Activated CD4-positive, alpha-beta memory T cell treated with anti-CD3 and anti-CD28 coated beads, Interleukin-2, amount 10 ng/mL, durations not matched to agents 7 days and 5 days (primary cell): ENCODE measurements at places on chromosomes 2 and 18.

DNA sequence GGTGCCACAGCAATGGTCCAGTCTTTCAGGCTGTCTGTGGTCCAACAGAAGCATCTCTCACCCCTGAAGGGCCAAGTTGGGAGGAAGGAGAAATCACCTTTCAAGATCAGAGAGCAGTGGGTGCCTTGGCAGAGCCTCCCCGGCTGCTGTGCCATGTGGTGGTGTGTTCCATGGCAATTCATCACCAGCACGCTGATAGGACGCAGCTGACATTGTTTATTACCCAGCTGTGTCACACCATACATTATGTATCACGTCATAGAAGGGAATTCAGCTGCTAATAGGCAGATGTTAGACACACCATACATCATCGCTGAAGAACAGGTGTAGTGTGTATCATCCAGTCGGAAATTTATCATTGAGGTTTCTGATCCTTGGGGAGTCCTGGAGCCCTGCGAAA, 29.6 kb upstream of the RPL31 start:
- DNase-seq = no peak

DNA sequence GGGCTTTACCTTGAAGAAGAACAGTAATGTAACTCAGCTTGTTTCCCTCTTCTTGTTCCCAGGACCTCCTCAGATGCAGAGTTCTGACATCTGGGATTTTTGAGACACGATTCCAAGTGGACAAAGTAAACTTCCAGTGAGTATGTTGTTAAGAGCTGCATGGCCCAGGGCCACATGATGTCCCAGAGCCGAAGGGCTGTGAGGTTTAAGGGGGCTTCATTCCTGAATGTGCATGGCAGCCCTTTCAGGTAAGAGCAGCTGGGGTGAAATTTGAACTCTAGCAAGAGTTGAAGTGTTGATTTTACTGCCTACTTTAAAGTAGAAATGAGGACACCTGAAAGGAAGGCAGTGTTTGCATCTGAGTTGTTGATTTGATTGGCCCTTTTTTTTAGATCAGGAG, 13.3 kb downstream of the CHMP1B start:
- no peak for DNase-seq

- no peak for DNase-seq
Observed at GRCh38 chr2:203972066-203972465, 35.5 kb downstream of the ICOS start.

GRCh38 chr2:237118561-237119155, 33.0 kb downstream of the COPS8 start:
- DNase-seq = no peak

DNA sequence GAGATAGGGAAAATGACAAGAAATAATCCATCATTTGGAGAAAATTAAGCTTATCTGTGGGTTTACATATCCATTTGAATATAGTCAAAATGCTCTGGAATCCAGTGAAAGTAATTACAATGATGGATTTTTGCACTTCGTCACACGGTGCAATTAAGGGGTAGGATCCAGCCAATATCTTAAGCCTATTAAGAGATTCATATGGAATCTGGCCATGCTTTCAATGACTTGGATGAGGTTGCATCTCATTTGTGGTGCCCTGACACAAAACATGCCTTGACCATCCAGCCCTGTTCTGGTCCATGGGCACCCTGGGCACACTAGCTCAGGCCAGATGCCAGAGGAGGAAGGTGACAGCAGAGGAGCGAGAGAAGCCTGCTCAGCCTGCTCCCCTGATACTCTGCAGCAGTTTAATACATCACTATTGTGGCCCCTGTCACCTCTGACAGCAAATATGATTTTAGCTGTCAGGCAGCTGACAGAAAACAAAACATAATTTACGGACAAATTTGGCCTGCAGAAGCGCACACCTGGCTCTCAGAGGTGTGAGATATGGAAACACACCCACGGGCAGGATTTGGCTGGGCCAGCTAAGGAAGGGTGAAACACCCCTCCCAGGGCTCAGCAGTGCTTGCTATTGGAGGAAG, 94.1 kb upstream of the ST8SIA3 start:
- no peak for DNase-seq

- no peak for DNase-seq
Observed at GRCh38 chr2:65918760-65919187, 486.4 kb upstream of the SPRED2 start.

DNA sequence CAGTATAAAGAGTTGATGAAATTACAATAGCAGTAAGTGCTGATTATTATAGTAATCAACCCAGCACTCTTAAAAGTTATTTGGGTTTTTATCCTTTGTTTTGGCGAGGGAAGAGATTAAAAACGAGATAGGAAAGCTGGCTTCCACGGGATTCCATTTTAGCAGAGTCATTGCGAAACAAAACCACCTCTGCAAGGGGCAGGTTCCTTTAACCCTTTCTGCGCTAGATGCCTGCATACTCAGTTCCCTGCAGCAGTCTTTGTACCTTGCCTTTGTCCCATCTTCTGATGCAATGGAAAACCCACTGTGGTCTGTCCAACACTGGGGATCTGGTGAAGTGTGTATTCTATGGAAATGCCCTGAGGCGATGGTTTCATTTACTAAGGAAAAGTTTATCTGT, 2.7 kb downstream of the YPEL5 start:
- DNase-seq = no peak

GRCh38 chr2:236600892-236601291, 31.3 kb downstream of the ACKR3 start:
- DNase-seq = no peak
